ENCODE measurements at places on chromosomes 6 and 20.

DNA sequence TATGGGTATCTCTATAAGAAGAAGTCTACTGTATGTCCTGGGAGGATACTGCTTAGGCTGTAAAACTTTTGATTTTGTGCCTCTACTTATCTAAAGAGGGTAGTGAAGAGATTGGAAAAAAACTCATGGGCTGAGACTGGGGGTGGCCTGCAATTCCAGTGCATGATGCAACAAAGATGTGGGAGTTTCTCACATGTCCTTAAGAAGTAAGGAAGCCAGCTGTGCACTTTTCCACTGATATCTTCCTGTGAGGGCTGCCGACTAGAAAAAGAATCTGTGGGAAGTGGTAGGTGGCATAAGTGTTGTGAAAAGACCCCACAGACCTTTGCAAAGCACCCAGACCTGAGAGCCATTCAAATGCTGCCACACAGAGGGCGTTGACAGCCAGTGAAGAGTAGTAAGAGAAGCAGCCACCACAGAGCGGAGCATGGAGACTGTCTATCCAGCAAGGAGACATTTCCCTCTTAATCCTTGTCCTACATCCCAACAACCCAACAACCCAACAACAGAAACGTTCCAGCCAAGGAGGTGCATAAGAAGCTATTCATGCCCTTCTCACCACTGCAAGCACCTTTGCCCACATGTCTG is 65.1 kb downstream of the PFDN4 start:
- DNase-seq = no peak

GRCh38 chr6:137851669-137852068 is 15.4 kb upstream of the TNFAIP3 start:
- no peak for DNase-seq

- DNase-seq = no peak
Measured at GRCh38 chr6:75478929-75479328, 14.7 kb downstream of the FILIP1 start.

DNA sequence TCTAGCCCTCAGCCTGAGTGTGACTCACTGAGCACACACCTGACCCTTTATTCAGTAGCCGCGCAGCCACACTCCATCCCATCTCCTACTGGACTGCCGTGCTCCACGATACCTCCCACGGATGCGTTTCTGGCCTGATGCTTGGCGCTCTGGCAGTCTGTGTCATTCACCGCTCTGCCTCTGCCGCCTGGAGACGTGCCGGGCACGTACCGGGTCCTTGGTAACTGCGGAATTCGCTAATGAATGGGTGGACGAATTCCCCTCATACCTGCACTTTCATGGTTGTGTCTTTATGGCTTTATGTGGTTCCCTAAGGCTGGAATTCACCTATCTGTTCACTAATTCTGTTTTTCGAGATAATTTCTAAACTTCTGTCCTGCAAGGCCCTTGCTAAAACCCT is 405.7 kb downstream of the QKI start:
- no peak for DNase-seq

- DNase-seq = no peak
Measured at GRCh38 chr6:3457710-3458602, 1.1 kb upstream of the SLC22A23 start.

DNA sequence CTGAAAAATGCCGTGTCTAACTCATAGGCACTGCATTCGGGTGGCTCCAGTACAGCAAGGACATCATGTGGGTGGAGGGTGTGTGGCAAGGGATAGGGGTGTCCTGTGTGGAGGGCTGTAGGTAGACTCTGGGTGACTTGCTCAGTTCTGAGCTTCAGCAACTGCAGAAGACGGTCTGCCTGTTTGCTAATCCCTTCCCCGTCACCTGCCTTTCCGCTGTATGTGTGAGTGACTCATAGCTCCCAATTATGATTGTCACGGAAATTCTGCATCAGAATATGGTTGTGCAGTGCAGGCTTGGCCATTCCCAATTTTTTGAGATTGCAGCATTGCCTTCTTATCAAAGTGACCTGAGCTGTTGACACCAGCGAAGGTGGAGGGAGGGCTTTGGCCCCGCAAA is 174.3 kb downstream of the CDH4 start:
- DNase-seq = no peak

DNA sequence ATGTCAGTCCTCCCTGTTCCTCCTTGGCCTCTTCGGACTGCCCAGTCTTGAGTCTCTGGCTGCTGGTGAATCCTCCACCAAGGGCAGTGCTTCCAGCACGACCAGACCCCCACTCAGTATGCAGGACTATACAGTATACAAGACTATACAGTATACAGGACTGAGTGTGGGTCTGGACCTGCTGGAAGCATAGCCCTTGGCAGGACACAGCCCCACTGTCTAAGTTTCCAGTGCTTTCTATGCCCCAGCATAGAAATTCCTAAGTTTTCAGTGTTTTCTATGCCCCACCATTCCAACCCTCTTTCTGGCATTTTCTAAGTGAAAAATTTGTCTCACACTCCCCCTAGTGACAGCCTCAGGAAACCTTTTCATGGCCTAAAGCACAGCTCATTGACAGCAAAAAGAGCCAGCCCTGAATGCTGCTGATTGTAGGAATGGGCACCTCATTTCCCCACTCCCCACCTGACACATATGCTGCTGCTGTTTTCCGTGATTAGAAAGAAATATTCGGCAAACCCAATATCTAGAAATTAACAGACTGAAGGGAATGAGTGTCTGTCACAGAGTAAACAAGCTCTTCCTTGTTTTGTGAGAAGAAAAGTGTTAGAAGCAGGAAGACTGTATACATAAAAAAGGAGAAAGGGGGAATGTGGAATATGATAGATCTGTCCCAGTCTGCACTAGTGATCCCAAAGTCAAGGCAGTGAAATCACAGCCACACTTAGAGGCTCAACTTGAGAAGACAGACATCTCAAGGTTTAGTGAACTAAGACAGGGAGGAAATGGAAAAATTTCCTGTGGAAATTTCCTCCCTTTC is 206.9 kb downstream of the IBTK start:
- no peak for DNase-seq

GRCh38 chr6:145844933-145845540 is 30.4 kb upstream of the FBXO30 start:
- DNase-seq = no peak

DNA sequence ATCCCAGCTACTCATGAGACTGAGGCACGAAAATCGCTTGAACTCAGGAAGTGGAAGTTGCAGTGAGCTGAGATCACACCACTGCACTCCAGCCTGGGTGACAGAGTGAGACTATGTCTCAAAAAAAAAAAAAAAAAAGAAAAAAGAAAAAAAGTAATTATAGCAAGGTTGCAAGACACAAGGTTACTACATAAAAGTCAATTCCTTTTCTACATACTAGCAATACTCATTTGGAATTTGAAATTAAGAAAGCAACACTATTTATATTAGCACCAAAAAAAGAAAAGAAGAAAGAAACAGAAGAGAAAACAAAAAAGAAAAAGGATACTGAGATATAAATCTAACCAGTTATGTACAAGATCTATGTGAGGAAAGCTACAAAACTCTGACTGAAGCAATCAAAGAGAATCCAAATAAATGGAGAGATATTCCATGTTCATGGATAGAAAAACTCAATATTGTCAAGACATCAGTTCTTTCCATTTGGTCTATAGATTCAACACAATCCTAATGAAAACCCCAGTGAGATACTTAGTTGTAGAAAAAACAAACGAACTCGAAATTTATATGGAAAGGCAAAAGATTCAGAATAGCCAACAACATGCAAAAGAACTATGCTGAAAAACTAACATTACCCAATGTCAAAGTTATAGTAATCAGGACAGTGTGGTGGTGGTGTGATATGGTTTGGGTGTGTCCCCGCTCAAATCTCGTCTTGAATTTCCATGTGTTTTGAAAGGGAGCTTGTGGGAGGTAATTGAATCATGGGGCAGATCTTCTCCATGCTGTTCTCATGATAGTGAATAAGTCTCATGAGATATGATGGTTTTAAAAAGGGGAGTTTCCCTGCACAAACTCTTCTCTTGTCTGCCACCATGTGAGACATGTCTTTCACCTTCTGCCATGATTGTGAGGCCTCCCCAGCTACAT is 73.3 kb downstream of the GPX5 start:
- DNase-seq = no peak

DNA sequence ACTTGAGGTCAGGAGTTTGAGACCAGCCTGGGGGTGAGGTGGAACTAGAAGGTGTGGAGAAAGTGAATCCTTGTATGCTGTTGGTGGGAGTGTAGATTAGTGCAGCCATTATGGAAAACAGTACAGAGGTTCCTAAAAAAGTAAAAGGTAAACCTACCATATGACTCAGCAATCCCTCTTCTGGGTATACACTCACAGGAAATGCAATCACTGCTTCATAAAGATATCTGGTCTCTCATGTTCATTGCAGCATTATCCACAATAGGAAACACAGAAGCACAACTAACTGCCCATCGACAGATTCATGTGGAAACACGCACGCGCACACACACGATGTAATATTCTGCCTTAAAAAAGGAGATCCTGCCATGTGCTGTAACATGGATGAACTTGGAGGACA is 66.7 kb downstream of the CDC5L start:
- DNase-seq = no peak

DNA sequence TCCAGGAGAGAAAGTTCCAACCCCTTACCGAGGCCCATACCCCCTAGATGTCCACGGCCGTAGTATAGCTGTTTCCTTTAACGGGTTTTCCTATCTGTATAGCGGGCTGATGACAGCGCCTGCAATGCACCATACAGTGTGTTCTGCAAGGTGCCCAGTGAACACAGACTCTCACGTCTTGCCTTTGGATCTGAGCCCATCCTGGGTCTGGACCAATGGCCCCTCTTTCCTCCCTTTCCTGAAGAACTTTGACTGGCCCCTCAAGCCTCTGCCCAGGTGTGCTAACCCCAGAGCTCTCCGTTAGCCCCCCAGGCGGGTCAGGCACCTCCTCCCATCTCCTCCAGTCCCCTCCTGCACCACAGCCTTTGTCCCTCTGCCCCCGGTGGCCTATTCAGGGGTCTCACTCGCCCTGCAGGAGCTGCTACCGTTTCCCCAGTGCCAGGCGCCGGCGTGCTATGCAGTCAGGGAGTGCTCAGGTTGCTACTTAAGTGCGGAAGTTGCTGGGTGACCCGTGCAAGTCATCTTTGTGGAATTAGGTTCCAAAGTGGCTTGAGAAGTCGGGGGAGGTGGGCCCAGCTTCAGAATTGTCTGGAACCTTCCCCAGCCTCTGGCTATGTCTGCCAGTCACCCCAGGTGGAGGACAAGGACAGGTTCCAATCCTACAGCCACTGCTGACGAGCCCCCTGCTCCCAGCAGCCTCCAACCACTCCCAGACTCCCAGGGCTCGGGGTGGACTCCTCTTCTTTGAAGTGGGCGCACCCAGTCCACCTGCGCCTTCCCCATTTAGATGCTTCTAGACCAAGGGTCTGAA is 35.0 kb upstream of the ZBP1 start:
- peak; percentile 17 for DNase-seq

DNA sequence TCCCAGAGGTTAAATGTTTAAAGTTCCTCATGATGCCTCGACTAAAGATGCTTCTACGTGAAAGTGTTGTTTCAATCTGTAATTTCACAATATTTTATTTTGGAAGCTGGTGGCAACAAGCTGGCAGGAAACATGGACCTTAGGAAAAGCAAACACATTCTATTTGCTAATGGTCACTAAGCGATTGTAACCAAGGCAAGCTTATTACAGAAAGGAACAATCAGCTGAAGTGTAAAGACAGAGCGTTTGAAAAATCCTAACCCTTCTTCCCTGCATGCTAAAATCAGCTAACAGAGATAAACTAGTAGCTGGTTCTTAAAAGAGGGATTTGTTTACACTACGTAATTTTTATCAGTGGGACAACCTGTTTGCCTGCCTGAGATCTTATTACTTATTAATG is 50.0 kb downstream of the IL20RA start:
- no peak for DNase-seq

- DNase-seq = no peak
Measured at GRCh38 chr6:43978473-43979346, 148.5 kb downstream of the MRPL14 start.

DNA sequence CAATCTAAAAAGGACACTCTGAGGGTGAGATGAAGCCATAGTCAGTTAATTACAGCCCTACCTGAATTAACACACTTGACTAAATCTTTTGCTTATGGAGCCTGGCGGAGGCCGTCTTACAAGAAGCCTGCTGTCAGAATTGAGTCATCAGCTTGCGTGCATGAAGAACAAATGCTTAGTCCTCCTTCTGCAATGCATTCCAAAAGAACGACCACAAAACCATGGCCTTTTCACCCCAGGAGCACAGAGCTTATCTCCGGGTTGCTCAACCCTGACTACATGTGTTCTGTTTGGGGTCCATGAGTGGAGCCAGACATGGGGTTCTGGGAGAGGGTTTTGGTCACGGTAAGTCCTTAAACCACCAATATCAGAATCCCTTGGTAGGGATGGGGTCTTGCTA is 318.1 kb downstream of the CLIC5 start:
- DNase-seq = no peak

GRCh38 chr6:114087496-114087895 is 116.5 kb upstream of the HDAC2 start:
- no peak for DNase-seq

DNA sequence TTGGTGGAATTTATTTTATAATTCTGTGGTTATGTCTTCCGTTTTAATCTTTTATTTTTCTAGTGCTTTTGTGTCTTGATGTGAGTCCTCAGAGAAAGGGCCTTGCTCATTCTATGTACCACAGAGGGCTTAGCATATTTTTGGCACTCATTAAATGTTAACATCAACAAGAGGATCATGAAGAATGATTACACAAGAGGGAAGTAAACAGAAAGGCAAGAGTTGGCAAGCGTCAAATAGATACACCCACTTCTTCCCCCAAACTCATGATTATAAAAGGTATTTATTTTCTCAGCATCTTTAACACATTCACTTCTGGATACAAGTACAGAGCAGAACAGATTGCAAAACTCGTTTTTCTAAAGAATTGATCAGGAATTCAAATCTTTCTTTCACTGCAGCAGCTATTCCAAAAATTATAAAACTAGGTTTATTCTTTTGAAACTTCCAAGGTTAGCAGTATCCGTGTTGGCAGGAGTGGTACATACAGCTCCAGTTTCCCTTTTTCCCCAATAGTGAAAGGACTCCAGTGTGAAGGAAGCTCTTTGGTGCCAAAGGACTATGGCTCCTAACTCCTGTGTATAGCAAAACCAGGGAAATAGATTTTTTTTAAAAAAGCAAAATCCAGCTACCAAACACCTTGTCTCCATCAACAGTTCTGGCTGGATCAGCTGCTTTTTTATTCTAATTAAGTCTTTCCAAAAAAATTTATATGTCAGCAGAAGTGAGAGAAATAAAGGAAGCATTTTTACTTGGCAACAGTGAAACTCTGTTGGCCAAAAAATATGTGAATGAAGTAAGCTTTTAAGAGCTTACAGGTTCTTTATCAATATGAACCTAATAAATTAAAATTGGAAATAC is 221.9 kb downstream of the ADGRG6 start:
- DNase-seq = no peak

GRCh38 chr20:4483486-4483885 is 238.2 kb upstream of the PRND start:
- DNase-seq = no peak

GRCh38 chr6:21738180-21739094 is 144.9 kb downstream of the SOX4 start:
- no peak for DNase-seq

GRCh38 chr20:50624351-50625016 is 66.9 kb downstream of the RIPOR3 start:
- no peak for DNase-seq
